ENCODE measurements at places on chromosomes 2 and 18. TPM values are rescaled to one million over a fixed set of nuclear protein-coding genes. Genes with fewer than 3 reads are reported as not detected.

Gene APCDD1
- 191 TPM for total RNA-seq

Gene KLHL14
- total RNA-seq, result not detected

Gene LYG2
- 9.6 TPM for total RNA-seq

Gene CCDC68
- 1.3 TPM for total RNA-seq

Gene HOXD11
- total RNA-seq, result not detected

Gene FAM237A
- not detected for total RNA-seq

Gene PARD3B
- 11.9 TPM for total RNA-seq

Gene NTSR2
- total RNA-seq, result not detected

Gene SYT4
- not detected for total RNA-seq

Gene PKDCC
- total RNA-seq, result 8.0 TPM

Gene CMPK2
- total RNA-seq, result 0.30 TPM

Gene IL1RL2
- total RNA-seq, result 20.6 TPM

Measured in lower leg skin (tissue), 4 donors.